Substantia nigra (tissue), 51 donors: ENCODE measurements at places on chromosomes 3 and 15.

DNA sequence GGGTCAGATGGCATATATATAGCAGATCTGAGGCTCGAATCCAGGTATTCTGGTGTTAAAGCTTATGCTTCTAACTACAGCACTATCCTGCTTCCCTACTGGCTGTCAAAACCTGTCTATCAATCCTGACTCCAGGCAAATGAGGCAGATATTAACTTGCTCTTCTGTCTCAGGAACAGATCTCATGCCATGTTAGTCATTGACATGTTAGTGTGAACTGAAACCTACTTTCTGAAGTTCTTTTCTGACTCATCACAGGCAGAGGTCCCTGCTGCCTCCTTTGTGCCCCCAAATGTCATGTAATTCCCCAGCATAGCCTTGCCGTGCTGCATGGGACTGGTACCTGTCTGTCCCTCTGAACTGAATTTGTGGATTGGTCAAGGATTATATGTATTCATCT, 125.0 kb upstream of the SMAD3 start:
- DNase-seq, result no peak

- no peak for DNase-seq
Observed at GRCh38 chr15:85749261-85750151, 45.2 kb downstream of the KLHL25 start.

DNA sequence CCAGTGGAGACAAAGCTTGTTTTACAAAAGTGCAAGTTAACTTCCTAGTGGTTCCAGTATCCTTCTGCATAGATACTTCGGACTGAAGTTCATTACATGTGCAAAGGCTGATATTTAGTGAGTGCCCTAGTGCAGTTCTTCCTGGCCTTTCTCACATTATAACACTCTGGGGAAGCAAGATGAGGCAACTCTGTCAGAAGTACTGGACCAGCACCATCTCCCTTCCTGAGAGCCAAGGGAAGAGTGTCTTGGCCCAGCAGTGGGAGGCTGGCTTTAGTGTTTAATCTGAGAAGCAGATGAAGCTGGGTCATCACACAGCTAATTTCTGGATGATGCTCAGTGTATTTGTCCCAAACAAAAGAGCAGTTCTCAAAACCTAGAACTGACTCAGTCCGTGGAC, 397.7 kb downstream of the CACNA2D3 start:
- DNase-seq, result no peak

DNA sequence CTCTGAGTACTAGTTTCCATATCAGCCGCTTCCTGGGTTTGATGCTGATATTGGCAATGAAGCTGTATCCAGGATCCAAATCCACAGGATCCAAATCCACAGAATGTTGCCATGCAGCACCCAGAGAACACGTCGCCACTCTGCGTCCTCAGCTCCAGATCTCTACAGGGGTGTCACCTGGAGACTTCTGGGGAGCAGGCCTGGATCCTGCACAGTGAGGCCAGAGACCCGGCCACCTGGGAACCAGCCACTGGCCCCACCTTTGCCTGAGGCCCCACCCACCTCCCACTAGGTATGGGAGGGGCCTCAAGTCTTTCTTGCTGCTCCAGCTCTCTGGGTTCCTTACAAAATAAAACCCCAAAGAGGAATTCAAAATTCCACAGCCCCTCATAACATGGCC, 123.9 kb downstream of the LRRK1 start:
- DNase-seq, result no peak

- DNase-seq, result no peak
Observed at GRCh38 chr3:35894735-35895134, 255.4 kb downstream of the ARPP21 start.

DNA sequence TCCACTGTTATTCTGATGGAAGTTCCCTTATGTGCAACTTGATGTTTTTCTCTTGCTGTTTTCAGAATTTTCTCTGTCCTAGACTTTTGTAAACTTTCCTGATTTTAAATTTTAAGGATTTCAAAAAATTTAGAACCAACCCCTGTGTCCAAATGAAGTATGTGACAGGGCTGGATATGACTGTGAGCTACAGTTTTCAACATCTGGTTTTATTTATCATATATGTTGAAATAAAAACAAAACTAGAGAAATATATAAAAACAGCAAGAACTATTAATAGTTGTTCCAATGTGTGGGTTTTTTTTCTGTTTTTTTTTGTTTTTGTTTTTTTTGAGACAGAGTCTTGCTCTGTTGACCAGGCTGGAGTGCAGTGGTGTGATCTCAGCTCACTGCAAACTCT, 47.4 kb upstream of the PSMD6 start:
- DNase-seq, result no peak

DNA sequence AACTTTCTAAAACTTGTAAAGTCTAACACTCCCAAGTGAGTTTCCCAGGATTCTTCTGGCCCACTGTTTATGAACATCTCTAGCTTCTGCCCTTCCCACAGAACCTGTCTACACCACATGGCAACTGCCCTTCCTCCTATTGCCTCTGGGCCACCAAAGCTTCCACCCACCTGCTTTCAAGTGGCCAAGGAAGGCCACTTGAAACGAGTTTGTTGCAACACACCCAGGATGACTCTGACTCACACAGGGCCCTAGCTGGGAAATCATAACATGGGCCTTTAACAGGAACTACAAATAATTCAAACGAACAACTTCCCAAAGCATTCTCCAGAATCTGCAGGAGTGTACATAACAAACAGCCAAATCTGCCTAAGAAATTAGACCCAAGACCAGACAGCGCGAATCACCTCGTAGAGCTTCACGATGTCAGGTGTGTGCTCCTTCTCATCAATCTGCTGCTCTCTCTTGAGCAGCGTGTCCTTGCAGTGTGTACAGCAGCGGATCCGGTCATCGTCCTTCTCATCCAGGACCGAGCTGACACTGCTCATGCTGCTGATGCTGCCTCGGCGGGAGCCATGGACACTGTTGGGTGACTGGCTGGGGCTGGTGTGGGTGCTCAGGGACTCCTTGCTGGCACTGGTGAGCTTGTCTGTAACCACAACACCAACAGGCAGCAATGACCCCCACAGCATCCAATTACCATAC, 16.8 kb downstream of the RBSN start:
- no peak for DNase-seq

DNA sequence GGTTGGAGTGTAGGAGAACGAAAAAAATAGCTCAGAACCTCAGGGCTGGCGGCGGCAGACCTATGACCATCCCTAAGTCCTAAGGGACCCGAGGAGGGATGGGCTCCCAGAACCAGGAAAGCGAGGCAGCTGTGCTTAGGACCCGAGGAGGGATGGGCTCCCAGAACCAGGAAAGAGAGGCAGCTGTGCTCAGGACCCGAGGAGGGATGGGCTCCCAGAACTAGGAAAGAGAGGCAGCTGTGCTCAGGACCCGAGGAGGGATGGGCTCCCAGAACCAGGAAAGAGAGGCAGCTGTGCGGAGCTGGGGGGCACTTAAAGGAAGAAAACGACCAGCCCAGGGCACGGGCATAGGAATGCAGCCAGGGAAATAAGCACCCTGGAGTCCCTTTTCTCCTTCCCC, 125.0 kb upstream of the DLG1 start:
- no peak for DNase-seq

- DNase-seq, result no peak
Observed at GRCh38 chr3:38601956-38602550, 47.4 kb downstream of the SCN5A start.

- no peak for DNase-seq
Observed at GRCh38 chr15:51046799-51047449, 47.8 kb downstream of the TNFAIP8L3 start.

DNA sequence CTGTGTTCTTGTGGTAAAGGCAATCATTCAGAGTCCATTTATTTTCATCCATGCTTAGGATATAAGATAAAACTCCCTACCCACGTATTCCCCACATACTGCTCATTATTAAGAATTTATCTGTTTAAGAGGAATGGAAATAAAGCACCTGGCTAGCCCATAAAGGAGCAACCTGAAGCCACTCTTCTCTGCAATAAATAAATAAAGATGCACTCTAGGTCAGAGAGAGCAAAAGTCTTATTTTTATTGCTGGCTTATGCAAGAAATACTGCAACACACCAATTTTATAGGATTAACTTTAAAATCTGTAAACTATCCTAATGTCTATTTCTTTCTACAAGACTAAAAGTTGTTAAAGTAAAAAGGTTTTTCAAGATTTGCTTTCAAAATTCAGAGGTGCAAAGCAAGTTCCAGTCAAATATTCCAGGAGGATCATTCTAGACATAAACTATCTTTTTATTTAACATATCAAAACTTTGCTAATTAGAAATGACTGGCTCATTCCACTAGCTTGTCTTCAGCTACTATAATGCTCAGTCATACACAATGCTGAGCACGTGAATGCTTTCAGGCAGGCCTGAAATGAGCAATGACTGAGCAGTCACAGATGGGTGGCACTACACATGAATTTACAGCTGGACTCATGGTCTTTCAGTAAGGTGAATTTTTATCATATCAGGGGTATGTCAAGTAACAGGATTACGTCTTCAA, 7.1 kb downstream of the TJP1 start:
- DNase-seq, result no peak

- no peak for DNase-seq
Observed at GRCh38 chr3:182233957-182234356, 522.2 kb downstream of the SOX2 start.

DNA sequence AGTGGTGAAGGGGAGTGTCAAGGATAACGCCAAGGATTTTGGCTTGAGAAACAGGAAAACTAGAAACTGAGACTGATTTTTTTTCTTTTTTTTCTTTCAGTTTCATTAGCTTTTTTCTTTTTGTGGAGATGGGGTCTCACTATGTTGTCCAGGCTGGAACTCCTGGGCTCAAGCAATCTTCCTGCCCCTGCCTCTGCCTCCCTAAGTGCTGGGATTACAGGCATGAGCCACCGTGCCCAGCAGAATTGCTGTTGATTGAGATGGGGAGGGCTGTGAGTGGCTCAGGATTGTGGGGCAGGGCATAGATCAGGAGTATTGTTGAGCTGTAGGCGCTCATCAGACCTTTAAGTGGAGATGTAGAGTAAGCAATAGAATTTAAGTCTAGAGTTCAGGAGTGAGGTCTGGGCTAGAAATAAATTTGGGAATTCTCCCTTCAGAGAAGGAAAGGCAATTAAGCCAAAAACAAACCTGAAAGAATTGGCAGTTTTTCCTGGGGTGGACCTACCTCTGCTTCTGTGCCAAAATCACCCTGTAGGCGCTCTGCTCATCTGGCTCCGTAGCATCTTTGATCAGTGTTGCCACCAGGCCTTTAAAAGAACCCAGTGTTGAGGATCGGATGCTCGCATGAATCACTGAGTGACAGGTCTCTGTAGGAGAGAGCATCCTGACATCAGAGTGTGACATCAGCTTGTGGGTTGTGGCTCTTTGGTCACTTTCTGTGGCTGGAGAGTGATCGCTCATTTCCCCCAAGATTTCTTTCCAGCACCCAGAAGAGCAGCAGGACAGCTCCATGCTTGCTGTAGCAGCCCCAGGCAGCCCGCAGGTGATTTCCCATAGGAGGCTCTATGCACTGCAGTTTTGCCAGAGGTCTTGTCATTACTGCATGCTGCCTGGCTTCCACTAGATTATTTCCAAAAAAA, 15.8 kb downstream of the ABHD17C start:
- DNase-seq, result no peak

DNA sequence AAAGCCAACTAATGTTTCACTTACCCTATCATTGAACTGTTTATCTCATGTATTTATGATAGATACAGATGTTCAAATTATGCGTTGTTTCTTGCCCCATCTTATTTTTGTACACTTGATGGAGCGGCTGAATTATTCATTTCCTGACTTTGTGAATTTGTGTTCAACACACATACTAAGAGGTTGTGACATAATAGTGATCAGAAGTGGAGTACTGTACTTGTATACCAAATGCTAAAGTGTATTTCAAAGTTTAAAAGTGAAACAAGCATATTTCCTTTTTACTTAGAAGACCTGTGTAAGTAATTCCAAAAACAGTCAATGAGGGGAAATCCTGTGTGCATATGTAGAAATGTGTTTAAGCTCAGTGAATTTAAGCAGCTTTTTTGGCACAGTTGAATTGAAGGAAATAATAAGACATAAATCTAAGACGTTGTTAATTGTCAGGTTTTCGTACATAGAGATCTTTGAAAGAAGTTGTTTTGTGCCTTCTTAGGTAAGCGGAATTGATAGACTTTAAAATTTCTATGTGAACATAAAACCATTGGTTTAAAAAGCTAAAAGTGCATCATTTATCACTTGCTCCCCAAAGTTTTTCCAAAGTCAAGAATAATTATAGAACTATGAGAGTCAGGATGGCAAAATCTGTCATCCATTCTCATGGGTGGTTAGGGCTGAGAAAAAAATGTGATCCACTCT, 1.9 kb downstream of the NFKBIZ start:
- DNase-seq, result no peak

DNA sequence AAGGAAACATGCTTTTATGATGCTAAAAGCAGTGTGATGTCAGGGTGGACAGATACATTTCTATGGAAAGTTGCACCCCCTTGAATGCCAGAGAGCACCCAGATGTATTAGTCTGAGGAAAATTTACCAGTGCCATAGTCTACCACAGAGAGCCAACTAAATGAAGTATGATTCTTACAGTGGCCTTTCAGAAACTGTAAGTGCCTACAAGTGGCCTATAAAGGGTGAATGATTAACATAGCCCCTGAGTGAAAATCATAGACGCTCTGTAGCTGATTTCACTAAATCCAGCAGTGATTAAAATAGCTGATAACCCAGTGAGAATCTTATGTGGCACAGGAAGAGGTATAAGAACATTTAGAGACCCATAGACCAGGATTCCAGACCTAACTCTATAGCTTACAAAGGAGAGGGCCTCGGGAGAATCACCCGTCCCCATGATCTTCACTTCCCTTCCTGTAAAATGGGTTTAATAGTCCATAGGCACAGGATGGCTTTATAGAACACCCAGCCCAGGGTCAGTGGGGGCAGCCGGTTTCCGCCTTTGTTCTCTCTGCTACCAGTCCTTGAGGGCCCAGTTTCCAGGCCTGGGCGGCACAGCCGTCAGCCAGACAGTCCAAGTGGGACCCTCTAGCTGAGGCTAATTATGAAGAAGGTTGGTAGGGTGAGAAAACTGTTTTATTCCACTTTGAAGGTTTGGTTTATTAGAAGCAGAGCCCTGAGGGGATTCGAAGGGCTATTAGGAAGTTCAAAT, 35.5 kb upstream of the CACNA2D3 start:
- no peak for DNase-seq

- DNase-seq, result no peak
Observed at GRCh38 chr3:8595695-8596115, 48.9 kb downstream of the SSUH2 start.

- no peak for DNase-seq
Observed at GRCh38 chr3:78204977-78205376, 1165.1 kb downstream of the ROBO2 start.

DNA sequence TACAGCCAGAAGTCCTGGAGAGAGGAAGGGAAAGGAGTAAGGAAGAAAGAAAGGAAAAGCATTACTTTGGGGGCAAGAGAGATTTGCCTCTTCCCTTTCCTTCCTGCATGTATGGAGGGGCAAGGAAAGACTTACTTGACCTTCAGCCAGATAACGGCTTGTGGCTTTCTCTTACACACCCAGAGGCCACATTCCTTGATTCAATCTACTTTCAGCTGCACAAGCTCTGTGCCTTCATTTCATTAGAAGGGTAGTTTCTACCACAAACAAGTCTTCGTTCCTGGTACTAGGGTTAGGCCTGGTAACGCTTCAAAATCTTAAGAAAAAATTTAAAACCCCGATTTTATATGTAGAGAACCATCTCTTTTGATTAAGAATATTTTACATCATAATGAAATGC, 835.9 kb downstream of the TUSC7 start:
- no peak for DNase-seq

GRCh38 chr15:89666184-89666857, 11.1 kb upstream of the KIF7 start:
- no peak for DNase-seq
